ENCODE measurements at places on chromosomes 4 and X.

GRCh38 chr4:41389356-41389755 is 132.6 kb downstream of the UCHL1 start:
- no peak for DNase-seq

DNA sequence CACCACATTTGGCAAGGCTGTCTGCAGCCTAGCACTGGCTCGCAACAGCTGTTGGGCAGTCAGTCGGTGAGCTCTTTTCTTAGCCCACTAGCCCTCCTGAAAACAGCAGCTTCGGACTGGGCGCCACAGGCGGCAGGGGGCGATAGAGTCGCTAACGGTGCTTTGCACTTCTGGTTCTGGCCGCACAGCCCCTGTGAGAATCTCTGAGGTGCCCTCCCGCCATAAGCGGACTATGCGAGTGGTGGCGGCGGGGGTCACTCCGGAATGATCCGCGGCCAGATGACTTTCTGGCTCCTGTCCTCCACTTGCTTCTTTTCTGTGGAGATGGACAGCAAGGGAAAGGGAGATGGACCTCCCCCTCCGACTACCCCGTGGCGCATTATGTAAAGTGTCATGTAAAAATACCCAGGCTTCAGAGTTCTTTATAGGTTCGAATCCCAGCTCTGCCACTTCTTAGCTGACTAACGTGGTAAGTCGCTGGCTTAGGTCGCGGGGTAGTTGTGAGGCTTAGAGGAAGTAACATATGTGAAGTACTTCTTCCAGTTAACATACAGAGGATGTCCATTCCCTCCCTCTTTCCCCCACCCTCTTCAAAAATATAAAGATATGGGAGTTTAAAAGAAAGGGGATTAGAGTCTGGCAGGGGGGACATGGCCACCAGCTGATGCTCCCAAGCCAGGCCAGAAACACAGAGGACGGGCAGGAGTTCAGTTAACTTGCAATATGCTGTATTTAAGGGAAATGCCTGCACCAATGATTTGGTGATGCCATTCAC is 11.0 kb downstream of the ARHGAP36 start:
- DNase-seq: peak; percentile 1

DNA sequence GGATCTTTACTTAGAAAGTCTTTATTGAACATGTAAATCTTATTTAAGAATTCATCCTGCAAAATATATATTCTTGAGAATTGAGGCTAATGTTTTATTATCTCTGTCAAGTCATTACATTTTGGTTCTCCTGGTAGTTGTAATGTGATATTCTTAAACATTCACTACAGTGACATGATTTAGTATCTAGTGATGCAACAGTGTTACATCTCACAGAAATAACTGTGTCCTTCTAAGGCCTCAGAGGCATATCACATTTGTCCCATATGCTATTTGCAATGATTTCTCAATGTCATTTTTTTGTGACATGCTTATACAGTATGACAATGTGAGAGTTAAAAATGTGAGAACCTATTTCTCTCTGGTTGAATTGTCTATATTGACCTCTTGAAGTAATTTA is 34.1 kb downstream of the PRRG1 start:
- no peak for DNase-seq

DNA sequence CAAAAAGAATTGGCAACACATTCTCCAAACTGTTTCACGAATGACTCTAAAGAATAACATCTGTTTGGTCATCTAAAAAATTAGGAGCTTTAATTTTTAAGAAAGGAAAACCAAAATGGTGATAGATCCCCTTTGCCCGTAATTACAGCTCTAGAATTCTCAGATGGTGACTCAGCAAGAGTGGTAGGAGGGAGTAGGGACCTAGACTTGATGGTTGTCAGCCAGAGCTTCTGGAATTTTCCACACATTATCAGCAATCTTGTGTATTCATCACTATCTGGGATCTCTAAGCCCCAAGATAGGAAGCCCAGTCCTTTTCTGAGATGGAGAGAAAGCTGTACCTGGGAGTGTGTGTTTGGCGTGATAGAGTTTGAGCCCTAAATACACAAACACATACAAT is 103.9 kb upstream of the RAB40AL start:
- no peak for DNase-seq

GRCh38 chr4:165906272-165906671 is 33.2 kb downstream of the TLL1 start:
- DNase-seq: no peak

DNA sequence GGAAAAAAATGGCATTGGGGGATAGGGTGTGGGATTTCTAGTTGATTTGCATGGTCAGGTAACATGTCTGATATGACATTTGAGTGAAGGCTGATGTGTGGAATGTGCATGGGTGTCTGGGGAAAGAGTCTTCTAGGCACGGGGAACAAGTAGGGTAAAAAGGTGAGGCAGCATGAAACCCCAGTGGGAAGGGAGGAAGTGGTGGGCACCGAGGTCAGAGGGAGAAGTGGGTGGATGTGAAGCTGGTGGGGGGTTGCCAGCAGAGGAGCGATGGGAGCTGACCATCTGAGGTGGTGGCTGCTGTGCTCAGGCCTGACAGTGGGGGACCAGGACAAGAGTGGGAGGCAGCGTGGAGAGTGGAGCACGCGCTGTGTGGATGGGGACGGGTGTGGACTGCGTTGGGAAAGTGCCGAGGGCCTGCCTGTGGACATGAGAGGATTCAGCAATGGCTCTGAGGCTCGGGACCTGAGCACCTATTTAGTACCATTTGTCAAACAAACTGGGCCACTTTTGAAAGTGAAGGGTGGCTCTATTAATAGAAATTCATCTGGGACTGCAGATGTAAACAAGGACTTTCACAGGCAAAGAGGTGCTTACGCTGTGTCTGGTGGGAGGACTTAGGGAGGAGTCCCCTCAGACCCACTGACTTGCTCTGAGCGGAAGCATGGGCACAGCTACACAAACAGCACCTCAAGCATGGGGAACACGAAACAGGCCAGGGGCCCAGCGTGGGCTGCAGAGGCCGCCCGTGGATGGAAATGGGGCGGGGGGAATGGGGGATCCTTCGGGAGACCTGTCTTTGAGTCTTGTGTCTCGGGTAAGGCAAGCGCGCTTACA is 16.7 kb upstream of the S100P start:
- no peak for DNase-seq

DNA sequence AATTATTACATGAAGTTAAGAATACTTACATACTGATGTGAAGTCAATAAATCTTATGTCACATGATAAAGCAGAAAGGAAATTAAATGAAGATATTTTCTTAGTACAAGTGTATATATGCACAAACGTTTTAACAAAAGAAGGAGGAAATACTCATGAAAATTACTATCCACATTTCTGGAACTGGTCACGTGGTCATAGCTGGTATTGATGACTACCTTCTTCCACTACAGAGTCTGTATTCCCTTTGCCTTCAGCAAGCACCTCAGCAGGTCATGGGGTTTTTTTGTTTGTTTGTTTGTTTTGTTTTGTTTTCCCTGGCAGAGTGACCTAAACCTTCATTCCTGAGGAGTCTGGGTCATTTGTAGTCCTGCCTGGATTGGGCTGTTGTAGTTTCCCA is 174.9 kb upstream of the BANK1 start:
- DNase-seq: no peak

Data from stromal cell of bone marrow (primary cell).